ENCODE measurements at places on chromosomes 13 and 19.

DNA sequence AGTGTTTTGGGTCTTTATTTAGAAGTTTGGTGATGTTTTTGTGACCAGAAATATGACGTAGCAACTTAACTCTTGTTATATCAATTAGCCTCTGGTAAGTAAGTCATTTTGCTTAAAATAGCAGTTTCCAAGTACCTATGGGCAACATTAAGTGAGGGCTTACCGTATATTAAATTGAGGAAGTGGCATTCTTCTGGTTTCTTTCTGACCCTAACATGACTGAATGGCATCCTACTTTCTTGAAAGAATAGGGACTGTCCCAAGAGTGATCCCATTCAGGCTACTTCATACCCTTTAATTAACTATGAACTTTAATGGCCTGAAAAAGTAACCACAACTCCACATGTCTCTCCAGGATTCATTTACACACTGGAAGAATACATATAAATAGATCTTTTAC lies 106.6 kb downstream of the MZT1 start:
- no peak for DNase-seq

DNA sequence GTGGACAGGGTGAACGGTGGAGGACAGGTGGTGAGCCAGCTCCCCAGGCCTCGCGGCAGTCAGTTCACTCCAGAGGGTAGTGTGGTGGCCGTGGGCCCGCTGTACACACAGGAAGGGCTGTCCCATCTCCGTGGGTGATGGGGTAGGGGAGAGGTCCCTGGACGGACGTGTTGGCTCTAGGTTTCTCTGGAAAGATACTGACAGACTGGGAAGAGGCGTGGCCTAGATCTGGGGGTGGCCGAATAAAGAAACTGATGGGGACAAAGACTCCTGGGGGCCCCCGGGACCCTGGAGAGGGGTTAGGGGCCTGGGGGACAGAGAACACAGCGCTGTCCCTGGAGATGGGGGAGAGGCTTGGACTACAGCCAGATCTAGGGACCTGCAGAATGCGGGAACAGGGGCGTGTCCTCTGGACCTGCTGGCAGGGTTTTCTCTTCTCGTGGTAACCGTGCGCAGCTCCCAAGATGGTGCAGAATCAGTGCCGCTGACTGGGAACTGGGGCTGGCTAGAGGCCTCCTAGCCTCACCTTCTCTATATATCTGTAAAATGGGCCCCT lies 4.0 kb upstream of the PRAM1 start:
- no peak for DNase-seq

- no peak for DNase-seq
Measured at GRCh38 chr13:29435125-29435911, 160.2 kb downstream of the SLC7A1 start.

- DNase-seq = no peak
Measured at GRCh38 chr13:101892296-101892695, 439.8 kb downstream of the ITGBL1 start.

- DNase-seq = no peak
Measured at GRCh38 chr13:28449826-28450773, 44.8 kb downstream of the FLT1 start.

- DNase-seq = no peak
Measured at GRCh38 chr19:45162608-45163143, 1.9 kb upstream of the NKPD1 start.
